ENCODE measurements at places on chromosomes 5 and 9.

DNA sequence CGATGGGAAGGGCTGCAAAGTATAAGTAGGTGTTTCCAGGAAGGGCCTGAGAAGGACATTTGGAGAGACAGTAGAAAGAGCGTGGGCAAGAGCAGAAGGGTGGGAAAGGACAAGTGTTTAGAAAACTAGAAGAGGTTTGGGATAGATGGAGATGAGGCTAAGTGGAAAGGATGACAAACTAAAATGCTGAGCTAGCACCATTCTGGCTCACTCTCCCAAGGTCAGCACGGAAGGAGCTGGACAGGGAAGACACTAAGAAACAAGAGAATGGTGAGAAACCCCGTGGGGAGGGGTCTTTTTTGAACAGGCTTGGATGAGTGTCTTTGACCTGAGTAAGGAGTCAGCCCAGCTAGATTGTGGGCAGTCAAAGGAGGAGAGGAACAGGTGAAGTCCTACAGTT, 286.0 kb downstream of the CDK5RAP2 start:
- DNase-seq, result no peak

GRCh38 chr9:3971391-3972082, 328.3 kb downstream of the GLIS3 start:
- no peak for DNase-seq

DNA sequence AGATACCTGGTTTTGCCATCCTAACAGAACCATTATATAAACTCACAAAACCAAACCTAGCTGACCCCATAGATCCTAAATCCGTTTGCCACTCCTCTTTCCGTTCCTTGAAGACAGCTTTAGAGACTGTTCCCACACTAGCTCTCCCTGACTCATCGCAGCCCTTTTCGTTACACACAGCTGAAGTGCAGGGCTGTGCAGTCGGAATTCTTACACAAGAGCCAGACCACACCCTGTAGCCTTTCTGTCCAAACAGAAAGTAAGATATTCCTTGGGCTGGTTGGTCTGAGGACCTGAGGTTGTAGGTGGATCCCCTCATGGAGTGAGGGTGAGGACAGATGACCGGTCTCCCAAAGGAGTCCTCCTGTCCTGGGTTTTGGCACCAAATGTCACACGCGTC, 56.7 kb upstream of the NAA35 start:
- DNase-seq, result no peak

GRCh38 chr9:115999498-115999897, 154.1 kb upstream of the PAPPA start:
- DNase-seq, result no peak

GRCh38 chr9:112861638-112862555, 28.8 kb downstream of the SLC46A2 start:
- DNase-seq, result no peak
